Amniotic epithelial cell (primary cell): ENCODE measurements at places on chromosomes 5 and 9.

DNA sequence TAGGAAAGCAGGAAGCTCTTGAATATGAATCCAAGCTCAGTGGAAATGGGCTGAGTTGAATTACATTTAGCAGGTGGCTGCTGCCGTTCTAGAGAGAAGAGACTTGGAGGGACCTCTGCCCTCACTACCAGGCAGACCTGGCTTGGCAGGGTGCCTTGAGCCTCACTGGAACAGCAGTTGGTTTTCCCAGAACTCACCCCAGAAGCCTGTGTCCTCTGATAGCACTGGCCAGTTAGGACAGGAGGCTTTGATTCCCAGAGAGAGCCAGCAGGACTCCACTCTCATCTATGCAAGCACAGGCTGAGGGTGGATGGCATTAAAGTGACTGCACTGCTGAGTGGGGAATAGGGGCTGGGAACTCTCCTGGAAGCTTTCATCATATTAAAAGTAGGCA, 54.8 kb downstream of the PWWP2A start:
- DNase-seq = no peak

GRCh38 chr5:140557965-140558364, 692 bp upstream of the SRA1 start:
- DNase-seq = no peak

- no peak for DNase-seq
Observed at GRCh38 chr5:149360272-149360671, 2.4 kb downstream of the PCYOX1L start.

DNA sequence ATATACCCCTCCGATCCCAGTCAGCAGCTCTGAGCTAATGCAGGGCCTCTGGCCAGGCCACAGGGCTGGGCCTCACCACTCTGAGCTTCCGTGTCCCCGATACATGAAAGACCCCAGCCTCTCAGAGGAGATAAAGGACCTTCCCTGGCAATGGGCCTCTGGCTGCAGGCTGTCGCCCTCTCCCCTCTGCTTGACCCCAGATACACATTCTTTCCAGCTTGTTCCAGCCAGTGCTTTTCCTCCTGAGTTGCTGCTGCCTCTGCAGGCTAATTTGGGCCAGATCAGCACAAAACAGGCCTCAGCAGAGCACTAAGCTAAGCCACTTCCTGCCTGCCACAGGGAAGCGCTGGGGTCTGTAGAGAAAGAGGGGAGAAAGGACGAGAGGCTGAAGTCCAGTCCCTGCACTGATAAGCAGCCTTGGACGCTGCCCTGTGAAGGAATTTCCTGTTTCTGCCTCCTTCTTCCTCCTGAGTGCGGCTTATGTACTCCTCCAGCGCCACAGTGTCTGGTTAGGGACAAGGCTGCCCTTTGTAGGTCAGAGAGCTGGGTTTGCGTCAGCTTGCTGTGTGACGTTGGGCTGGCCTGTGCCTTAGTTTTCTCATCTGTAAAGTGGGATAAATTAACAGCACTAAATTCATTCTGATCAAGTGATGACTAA, 73.0 kb upstream of the IL17B start:
- DNase-seq = peak; percentile 63

GRCh38 chr9:131524665-131525315, 6.3 kb downstream of the UCK1 start:
- DNase-seq = peak; percentile 31

DNA sequence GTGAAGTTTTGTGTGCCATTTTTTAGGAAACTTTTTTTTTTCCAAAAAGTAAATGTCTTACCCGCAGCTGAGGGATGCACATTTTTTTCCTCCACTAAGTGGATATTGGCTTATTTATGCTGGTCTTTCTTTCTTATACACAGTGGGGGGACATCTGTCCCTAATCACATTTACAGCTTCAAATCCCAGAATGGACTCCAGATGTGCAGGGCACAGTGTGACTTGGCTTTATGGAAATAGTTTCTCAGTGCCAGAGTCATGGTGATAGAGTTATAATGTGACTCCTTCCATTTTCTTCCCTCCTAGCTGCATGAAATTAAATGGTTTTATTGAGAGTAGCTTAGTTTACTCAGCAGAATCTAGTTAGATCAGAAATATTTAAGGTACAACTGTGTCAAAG, 66.5 kb downstream of the SV2C start:
- no peak for DNase-seq

DNA sequence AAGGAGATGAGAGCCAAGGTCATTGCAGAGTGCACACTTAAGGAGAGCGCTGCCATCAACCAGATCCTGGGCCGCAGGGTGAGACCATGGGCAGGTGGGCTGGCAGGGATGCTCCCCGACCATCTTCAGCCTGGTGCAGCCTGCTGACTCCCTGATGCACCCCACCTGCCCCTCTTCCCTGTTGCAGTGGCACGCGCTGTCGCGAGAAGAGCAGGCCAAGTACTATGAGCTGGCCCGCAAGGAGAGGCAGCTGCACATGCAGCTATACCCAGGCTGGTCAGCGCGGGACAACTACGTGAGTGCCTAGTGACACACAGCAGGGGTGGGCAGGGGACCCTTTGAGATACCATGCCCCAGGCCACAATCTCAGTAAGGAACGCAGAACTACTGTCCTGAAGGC, 28.3 kb downstream of the TCF7 start:
- no peak for DNase-seq

GRCh38 chr9:87564111-87564510, 66.4 kb downstream of the DAPK1 start:
- DNase-seq = no peak

DNA sequence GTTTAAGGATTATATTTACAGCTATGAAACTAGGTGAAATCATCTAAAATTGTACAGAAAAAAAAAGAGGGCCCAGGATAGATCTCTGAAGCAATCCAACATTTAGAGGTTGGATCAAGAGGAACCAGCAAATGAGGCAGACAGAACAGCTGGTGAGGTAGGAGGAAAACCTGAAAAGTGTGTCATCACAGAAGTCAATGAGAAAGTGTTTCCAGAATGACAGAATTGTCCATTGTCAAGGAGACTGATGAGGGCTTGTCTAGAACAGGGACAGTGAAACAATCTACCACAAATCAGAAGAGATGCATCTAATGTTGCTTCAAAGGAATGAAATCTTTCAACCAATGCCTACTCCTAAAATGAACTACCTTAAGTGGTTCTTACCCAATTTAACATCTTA, 6.6 kb downstream of the C5orf63 start:
- no peak for DNase-seq

- DNase-seq = no peak
Observed at GRCh38 chr5:138504799-138505198, 38.2 kb downstream of the ETF1 start.

DNA sequence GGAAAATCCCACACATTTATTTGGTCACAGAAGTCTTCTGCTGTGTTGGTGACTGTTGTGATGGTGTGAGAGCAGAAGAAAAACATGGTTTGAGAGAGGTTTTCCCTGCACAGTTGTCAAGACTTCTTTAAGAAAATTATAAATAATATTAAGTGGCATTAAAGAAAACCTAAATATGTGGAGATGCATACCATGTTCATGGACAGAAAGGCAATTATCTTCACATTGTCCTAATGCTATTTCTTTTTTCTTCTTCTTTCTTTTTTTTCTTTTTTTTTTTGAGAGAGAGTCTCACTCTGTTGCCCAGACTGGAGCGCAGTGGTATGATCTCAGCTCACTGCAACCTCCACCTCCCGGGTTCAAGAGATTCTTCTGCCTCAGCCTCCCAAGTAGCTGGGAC, 24.3 kb upstream of the ERGIC1 start:
- no peak for DNase-seq

- DNase-seq = no peak
Observed at GRCh38 chr9:77427256-77427927, 220.7 kb downstream of the GNA14 start.

GRCh38 chr9:16458696-16459420, 411.6 kb downstream of the BNC2 start:
- DNase-seq = peak; percentile 58

GRCh38 chr5:14184725-14185124, 41.6 kb downstream of the TRIO start:
- DNase-seq = no peak

DNA sequence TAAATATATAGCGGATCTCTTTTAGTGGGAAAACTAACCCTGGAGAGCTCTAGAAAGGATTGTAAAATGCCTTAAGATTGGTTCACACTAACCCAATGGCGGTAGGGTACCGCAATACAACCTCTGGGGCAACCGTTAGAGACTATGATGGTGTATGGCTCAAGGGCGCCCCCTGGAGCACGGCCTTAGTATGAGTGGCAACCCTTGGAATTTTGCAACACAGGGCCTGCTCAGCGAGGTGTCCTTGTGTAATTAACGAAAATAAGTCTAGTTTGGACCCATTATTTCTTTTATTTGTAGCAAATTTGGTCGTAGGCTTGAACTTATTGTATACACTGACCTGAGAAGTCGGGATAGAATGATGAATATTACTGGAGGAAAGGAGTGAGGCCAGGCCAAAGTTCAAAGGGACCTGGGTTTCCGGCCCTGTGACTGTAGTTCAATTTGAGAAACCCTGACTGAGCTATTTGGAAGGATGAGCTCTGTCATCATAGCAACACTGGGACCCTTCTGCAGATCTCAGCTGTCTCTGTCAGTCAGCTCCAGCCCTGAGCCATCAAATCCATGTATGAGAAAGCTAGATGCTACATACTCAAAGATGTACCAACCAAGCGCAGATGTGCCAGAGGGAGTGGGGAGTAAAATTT, 54.8 kb downstream of the CAMK4 start:
- DNase-seq = peak; percentile 47

- DNase-seq = no peak
Observed at GRCh38 chr5:142386137-142387023, 61.6 kb upstream of the SPRY4 start.

- no peak for DNase-seq
Observed at GRCh38 chr9:680106-680505, 161.4 kb upstream of the DMRT1 start.

GRCh38 chr5:56833325-56833724, 18.0 kb downstream of the MAP3K1 start:
- no peak for DNase-seq

DNA sequence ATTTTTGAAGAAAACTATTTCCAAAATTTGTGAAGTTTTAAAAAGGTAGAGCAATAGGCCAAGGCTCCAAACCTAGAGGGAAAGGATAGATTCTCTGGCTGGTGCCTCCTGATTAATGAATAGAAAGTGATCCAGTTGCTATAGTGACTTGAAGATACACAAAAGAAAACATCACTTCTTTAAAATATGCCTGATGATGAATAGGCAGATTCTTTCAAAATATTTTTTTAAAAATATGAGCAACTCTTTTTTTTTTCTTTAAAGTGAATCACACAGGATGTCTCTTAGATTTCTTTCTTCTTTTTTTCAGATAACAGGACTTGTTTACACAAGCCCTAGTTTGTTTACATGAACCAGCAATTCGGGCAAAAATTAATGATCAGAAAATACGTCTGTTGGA, 124.4 kb downstream of the RFK start:
- DNase-seq = peak; percentile 64

DNA sequence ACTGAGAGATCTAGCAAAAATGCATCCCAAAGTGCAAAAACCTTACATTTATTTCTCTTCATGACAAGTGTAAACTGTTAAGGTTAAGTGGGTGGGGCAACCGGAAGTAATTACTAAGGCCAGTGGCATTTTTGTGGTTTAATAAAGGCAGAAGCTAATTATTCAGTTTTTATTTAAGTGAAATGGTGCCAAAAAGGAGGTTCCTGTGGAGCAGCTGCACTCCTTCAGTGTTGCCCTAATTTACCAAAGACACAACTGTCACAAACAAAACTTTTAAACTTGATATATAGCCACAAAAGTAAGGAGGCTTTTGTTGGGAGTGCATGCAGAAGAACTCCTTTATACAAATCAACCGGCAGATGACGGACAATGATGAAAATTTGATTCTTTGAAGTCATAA, 81.6 kb downstream of the NDUFS4 start:
- peak; percentile 17 for DNase-seq

GRCh38 chr5:27010646-27011045, 27.7 kb downstream of the CDH9 start:
- DNase-seq = peak; percentile 92

GRCh38 chr9:120486347-120486746, 93.6 kb downstream of the CDK5RAP2 start:
- DNase-seq = no peak

GRCh38 chr5:53726121-53726520, 165.7 kb downstream of the NDUFS4 start:
- DNase-seq = no peak
